Neuronal stem cell (in vitro differentiated cells): ENCODE measurements at places on chromosomes 11 and 22.

GRCh38 chr11:120522021-120522420 is 10.5 kb downstream of the GRIK4 start:
- DNase-seq, result no peak
- no peak overlapping the region for H3K4me3 ChIP-seq
- peaks cover 19% of the 10 kb centered on the region for H3K4me1 ChIP-seq
- no peak overlapping the region for H3K27ac ChIP-seq

GRCh38 chr11:1219834-1220815 is 2.7 kb upstream of the MUC5B start:
- no peaks in the 10 kb centered on the region for H3K36me3 ChIP-seq
- H3K27ac ChIP-seq, result no peak overlapping the region
- peaks cover 13% of the 10 kb centered on the region for H3K27me3 ChIP-seq
- no peak overlapping the region for H3K4me3 ChIP-seq
- no peak for DNase-seq

- H3K27ac ChIP-seq, result no peak overlapping the region
- H3K4me3 ChIP-seq, result no peak overlapping the region
- no peak for DNase-seq
- H3K27me3 ChIP-seq, result no peaks in the 10 kb centered on the region
These were observed 13.5 kb downstream of the CCDC90B start for GRCh38 chr11:83272627-83273026.

DNA sequence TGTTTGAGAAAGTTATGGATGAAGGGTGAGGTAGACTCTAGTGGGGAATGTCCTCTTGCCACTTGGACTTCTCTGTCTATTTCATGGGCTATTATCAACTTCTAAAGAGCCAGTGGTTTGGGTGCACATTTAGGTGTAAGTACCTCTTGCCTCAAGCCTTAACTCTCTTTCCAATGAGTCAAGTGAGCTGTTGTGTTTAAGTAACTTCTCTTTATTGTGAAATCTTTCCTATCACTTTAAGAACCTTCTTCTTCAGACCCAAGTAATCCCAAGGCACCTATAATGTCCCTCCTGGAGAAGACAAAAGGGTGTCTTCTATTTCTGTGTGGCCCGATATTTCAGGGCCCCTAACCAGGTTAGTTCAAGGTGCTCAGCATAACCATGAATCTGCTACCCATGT is 90.5 kb upstream of the VPREB1 start:
- H3K27ac ChIP-seq, result no peak overlapping the region
- H3K4me3 ChIP-seq, result no peak overlapping the region
- no peaks in the 10 kb centered on the region for H3K36me3 ChIP-seq

GRCh38 chr11:87603887-87604286 is 566.2 kb downstream of the TMEM135 start:
- H3K27me3 ChIP-seq, result no peaks in the 10 kb centered on the region
- DNase-seq, result no peak
- no peaks in the 10 kb centered on the region for H3K4me1 ChIP-seq

DNA sequence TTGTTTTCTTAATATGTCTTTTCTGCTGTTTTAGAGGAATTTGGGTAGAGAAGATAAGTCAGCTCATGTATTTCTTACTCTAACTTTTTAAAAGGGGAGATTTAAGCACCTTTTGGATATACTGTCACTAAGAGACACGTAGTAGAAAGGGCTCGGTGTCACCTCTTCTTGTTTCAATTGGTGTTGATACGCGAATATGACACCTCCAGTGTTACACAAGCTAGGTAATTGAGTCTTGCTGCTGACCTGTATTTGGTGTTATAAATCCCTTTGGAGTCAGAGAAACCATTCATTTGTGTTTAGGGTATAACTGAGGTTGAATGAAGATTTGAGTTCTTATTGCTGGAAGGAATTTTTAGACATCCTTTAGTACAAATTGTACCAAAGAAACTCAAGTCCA is 25.6 kb downstream of the FAR1 start:
- peaks cover 47% of the 10 kb centered on the region for H3K36me3 ChIP-seq
- no peak for DNase-seq
- H3K27ac ChIP-seq, result no peak overlapping the region
- no peak overlapping the region for H3K4me3 ChIP-seq
- H3K27me3 ChIP-seq, result no peaks in the 10 kb centered on the region

GRCh38 chr11:70871881-70872280 is 380.5 kb downstream of the SHANK2 start:
- H3K36me3 ChIP-seq, result no peaks in the 10 kb centered on the region
- no peak overlapping the region for H3K4me3 ChIP-seq
- peaks cover 21% of the 10 kb centered on the region for H3K4me1 ChIP-seq
- no peaks in the 10 kb centered on the region for H3K27me3 ChIP-seq
- no peak overlapping the region for H3K27ac ChIP-seq
- DNase-seq, result no peak

- DNase-seq, result no peak
- H3K27me3 ChIP-seq, result no peaks in the 10 kb centered on the region
- peaks cover 95% of the 10 kb centered on the region for H3K36me3 ChIP-seq
- no peaks in the 10 kb centered on the region for H3K4me1 ChIP-seq
- no peak overlapping the region for H3K4me3 ChIP-seq
These were observed 54.1 kb downstream of the PDHX start for GRCh38 chr11:34970480-34970879.

DNA sequence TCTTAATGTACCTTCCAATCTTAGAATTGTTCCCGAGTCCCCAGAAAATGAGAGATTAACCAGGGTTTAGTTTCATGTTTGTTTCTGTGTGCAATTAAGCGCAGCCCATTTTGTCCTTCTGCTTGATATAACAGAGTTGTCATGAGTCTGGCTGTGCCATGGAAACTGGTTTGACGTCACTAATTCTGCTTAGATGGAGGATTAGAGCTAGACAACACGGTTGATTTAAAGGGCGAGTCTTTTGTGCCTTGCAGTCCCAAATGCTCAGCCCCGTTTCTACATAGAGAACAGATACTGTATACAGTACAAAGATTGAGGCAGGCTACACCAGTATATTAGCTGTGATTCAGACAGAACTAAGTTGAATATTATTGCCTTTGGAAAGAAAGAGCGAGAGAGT is 45.5 kb upstream of the ALKBH3 start:
- H3K27ac ChIP-seq, result peak overlapping the region; percentile 50
- H3K36me3 ChIP-seq, result peaks cover 41% of the 10 kb centered on the region
- no peaks in the 10 kb centered on the region for H3K27me3 ChIP-seq
- H3K4me3 ChIP-seq, result no peak overlapping the region
- H3K4me1 ChIP-seq, result peaks cover 10% of the 10 kb centered on the region

GRCh38 chr11:77468527-77468926 is 5.4 kb downstream of the PAK1 start:
- H3K36me3 ChIP-seq, result no peaks in the 10 kb centered on the region
- H3K27ac ChIP-seq, result no peak overlapping the region
- H3K27me3 ChIP-seq, result no peaks in the 10 kb centered on the region
- H3K4me3 ChIP-seq, result no peak overlapping the region
- H3K4me1 ChIP-seq, result peaks cover 30% of the 10 kb centered on the region
